ENCODE measurements at places on chromosomes 7 and 10. TPM values are rescaled to one million over a fixed set of nuclear protein-coding genes. Genes with fewer than 3 reads are reported as not detected.

Gene ZNF467
- total RNA-seq, result 0.77 TPM

Gene PHKG1
- 1.4 TPM for total RNA-seq

Gene GJD4
- not detected for total RNA-seq

Gene HTR5A
- total RNA-seq, result not detected

Gene SPDYE6
- not detected for total RNA-seq

Gene ASIC3
- under 0.01 TPM for total RNA-seq

Gene CCDC126
- 15.8 TPM for total RNA-seq

Gene TLX1
- not detected for total RNA-seq

Gene ARHGEF5
- total RNA-seq, result 1.1 TPM

Gene CLRN3
- not detected for total RNA-seq

Gene HOXA2
- total RNA-seq, result 0.28 TPM

Gene GALNT17
- total RNA-seq, result not detected

Gene STEAP2
- 36.9 TPM for total RNA-seq

Gene GIMAP4
- 0.56 TPM for total RNA-seq

Gene ORC5
- total RNA-seq, result 32.2 TPM

Gene CCDC146
- 2.5 TPM for total RNA-seq

Gene SPRN
- 0.38 TPM for total RNA-seq

Gene EXOSC1
- total RNA-seq, result 36.1 TPM

Gene PLPP4
- total RNA-seq, result 15.0 TPM

Gene FXYD4
- total RNA-seq, result not detected

Gene DYDC2
- not detected for total RNA-seq

Gene SLC26A3
- not detected for total RNA-seq

Gene SUN3
- total RNA-seq, result not detected

Gene NKX2-3
- not detected for total RNA-seq

Gene XRCC2
- total RNA-seq, result 1.1 TPM

Gene PRKAR2B
- 1.3 TPM for total RNA-seq

Gene OR9A2
- not detected for total RNA-seq

Gene JCAD
- 7.1 TPM for total RNA-seq

Gene PSMC2
- 322 TPM for total RNA-seq

Gene CRPPA
- 2.0 TPM for total RNA-seq

Gene ATRNL1
- total RNA-seq, result 1.4 TPM

Gene CLEC2L
- not detected for total RNA-seq

Gene NEUROD6
- total RNA-seq, result not detected

Gene HOXA11
- total RNA-seq, result under 0.01 TPM

Gene SPDYE8
- total RNA-seq, result not detected

Gene IDE
- total RNA-seq, result 19.2 TPM

Gene FRMPD2
- not detected for total RNA-seq

Gene NODAL
- not detected for total RNA-seq

Gene ATG9B
- 2.0 TPM for total RNA-seq

Gene ACTL6B
- not detected for total RNA-seq

Gene IFIT1B
- total RNA-seq, result not detected

Gene IL15RA
- 3.7 TPM for total RNA-seq

Gene HMX3
- total RNA-seq, result not detected

Gene NPY4R2
- 0.19 TPM for total RNA-seq

Gene ERVW-1
- not detected for total RNA-seq

Gene SPAM1
- not detected for total RNA-seq

Gene ASZ1
- not detected for total RNA-seq

Gene MYL10
- not detected for total RNA-seq

Gene CALHM1
- total RNA-seq, result not detected

Gene AKR1C2
- 73.6 TPM for total RNA-seq

Gene PRKG1
- total RNA-seq, result 17.8 TPM

Gene HSPA12A
- 18.0 TPM for total RNA-seq

Gene PRLHR
- total RNA-seq, result not detected

Gene IQCE
- total RNA-seq, result 5.9 TPM

Gene TCAF2
- total RNA-seq, result 6.5 TPM
